ENCODE measurements at places on chromosomes 6 and 20. TPM values are rescaled to one million over a fixed set of nuclear protein-coding genes. Genes with fewer than 3 reads are reported as not detected.
A peak's percentile ranks its signal among the peaks of the same experiment; 100 is the strongest.

KPNA5 gene
- 34.3 TPM for total RNA-seq

DIDO1 gene
- 71.2 TPM for total RNA-seq

DNA sequence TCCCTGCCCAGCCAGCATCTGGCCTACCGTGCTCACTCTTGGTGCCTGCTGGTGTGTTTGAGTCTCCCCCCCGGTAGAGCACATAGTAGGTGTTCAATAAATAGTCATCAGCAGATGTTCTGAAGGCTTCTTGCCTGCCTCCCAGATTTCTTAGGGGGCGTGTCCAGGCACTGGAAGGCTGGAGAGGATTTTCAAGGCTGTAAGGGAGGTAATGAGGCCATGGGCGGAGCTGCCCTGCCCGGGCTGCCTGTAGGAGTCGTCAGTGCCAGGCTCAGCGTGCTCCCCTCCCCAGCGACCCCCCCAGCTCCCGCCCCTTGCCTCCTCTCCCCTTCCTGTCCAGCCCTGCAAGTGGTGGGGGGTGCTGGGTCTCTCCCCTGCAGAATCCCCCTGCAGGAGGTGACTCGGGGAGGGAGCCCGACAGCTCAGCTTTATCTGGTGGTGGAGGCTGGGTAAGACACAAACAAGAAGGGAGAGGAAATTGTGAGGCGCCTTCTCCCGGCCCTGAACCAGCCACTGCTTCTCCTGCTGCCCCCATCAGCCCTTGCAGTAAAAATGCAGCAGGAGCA, 55.9 kb downstream of the BCAS4 start:
- no peaks in the 10 kb centered on the region for H3K36me3 ChIP-seq
- H3K4me3 ChIP-seq = no peak overlapping the region
- peaks cover 5% of the 10 kb centered on the region for H3K4me1 ChIP-seq
- H3K27me3 ChIP-seq = no peaks in the 10 kb centered on the region
- no peak for DNase-seq

DNA sequence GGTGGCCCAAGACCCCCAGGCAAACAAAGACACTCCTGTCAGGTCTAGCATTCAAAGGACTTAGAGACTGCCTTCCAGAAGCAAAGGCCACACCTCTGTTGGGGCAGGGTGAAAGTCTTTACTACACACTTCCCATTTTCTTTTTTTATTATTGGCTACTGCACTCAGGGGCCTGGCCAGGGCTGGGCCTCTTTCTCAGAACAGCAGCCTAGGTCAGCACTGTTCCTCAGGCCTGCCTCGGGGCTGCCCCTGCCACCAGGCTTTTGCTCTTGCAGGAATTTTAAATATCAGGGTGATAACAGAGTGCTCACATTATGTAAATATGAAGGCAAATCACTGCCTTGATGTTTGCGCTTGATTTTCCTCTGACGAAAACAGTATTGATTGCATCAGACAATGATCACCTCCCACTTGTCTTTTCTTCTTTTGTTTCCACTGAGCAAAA, 18.5 kb downstream of the GSTA4 start:
- H3K36me3 ChIP-seq = no peaks in the 10 kb centered on the region
- no peak for DNase-seq
- no peaks in the 10 kb centered on the region for H3K27me3 ChIP-seq
- no peak overlapping the region for H3K4me3 ChIP-seq
- no peak overlapping the region for H3K27ac ChIP-seq

DNA sequence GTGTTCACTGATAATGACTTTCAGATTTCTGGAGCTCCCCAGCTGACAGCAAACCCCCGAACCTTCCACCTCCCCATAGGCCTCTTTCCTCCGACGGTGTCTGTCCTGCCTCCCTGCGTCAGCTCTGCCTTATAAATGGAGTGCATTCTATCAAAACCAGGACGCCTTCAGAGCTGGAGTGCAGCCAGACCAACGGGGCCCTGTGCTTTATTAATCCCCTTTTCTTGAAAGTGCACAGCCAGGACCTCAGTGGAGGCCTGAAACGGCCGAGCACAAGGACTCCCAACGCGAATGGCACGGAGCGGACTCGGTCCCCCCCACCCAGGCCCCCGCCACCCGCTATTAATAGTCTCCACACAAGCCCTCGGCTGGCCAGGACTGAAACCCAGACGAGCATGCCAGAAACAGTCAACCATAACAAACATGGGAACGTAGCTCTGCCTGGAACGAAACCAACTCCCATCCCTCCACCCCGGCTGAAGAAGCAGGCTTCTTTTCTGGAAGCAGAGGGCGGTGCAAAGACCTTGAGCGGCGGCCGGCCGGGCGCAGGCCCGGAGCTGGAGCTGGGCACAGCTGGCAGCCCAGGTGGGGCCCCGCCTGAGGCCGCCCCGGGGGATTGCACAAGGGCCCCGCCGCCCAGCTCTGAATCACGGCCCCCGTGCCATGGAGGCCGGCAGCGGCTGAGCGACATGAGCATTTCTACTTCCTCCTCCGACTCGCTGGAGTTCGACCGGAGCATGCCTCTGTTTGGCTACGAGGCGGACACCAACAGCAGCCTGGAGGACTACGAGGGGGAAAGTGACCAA, 42.3 kb upstream of the NAA20 start:
- peaks cover 18% of the 10 kb centered on the region for H3K4me1 ChIP-seq
- H3K36me3 ChIP-seq = no peaks in the 10 kb centered on the region
- peak overlapping the region; percentile 49 for H3K4me3 ChIP-seq
- peak overlapping the region; percentile 90 for H3K27ac ChIP-seq
- peak; percentile 98 for DNase-seq
- H3K27me3 ChIP-seq = no peaks in the 10 kb centered on the region

GRCh38 chr20:32839982-32840285, 18.8 kb upstream of the EFCAB8 start:
- no peaks in the 10 kb centered on the region for H3K4me1 ChIP-seq
- no peak overlapping the region for H3K4me3 ChIP-seq
- peaks cover 49% of the 10 kb centered on the region for H3K36me3 ChIP-seq
- H3K27ac ChIP-seq = no peak overlapping the region
- no peaks in the 10 kb centered on the region for H3K27me3 ChIP-seq

DNA sequence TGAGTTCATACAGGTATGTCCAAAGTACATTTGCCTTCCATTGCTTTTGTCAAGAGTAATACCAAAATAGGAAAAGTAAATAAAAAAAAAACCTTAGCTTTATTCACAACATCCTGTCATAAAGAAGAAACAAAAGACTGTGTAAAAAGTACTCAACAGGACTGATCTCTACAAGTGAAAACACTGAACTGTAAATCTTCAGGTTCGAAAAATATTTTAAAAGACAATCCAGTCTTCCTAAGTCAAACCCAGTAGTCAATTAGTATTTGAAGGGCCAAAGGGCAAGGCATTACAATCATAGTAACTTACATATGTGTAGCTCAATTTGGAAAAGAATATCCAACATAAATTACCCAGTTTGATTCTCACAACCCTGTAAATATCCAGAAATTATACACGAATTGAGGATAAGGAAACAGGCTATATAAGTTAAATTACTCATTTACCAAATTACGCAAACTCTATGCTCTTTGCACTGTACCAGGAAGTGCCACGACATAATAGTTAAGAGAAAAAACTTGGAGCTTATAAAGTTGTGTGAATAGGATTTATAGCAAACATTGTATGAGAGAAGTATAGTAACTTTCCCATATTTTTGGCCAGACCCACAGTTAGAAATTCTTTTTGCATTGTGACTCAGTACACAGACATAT, 21.2 kb downstream of the PTPRK start:
- H3K36me3 ChIP-seq = no peaks in the 10 kb centered on the region
- no peak overlapping the region for H3K4me3 ChIP-seq
- no peak for DNase-seq
- H3K4me1 ChIP-seq = peaks cover 14% of the 10 kb centered on the region
